Midbrain (tissue), 1 donor: ENCODE measurements at places on chromosomes 3 and 15.

DNA sequence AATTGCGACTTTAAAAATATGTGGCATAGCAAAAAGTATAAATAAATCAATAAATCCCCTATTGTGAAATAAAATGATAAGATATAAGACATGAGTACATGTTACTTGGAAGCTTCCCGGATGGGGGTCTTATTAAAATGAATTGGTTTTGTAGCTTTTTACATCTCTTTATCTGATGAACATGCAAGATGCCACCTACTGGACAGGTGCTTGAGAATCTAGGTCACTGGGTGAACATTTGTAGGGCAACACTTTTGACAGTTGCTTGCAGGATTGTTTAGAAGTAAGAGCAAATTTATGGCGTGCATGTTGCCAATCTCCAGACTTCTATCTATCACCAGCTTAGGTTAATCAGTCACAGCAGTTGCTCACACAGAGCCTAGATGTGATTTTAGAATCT, 362.7 kb upstream of the SUCLG2 start:
- DNase-seq, result no peak

DNA sequence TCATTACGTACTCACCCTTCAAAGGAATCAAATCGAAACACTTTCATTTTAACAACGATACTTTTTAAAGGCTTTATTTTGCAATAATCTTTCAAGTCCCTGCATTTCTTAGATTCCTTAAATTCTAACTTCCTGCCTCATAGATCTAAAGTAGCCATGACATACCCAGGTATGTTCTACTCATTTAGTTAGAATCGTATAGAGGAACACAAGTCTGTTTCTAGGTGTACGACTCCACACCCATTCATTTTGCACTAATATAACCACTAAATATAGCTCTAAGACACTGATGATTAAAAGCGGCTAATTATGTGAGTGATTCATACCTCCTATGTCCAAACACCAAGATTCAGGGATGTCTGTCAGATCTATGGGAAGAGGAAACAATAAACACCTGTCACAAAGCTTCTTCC, 1.3 kb downstream of the ATP13A3 start:
- DNase-seq, result no peak

GRCh38 chr3:71784914-71785531, at the start of gene PROK2:
PROK2 (minus strand) TSS chr3:71785148; CDS start chr3:71785052, 96 bp downstream.
- DNase-seq, result no peak

DNA sequence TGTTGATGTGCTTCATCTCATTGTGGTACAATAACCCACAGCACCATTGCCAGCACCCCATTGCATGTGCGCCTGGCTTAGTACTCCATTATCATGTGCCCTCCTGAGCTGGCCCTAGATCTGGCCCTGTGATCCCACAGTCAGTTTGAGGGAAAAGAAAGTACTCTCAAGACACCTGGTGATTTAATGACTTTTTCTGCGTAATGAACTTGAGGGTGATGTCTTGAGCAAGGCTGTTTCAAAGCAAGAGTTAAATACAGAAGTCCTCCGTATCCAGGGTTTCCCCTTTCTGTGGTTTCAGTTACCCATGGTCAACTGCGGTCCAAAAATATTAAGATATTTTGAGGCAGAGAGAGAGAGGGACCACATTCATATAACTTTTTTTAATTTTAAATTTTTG, 16.3 kb downstream of the C3orf20 start:
- no peak for DNase-seq

GRCh38 chr3:94061297-94061696, 1.4 kb downstream of the DHFR2 start:
- DNase-seq, result no peak

DNA sequence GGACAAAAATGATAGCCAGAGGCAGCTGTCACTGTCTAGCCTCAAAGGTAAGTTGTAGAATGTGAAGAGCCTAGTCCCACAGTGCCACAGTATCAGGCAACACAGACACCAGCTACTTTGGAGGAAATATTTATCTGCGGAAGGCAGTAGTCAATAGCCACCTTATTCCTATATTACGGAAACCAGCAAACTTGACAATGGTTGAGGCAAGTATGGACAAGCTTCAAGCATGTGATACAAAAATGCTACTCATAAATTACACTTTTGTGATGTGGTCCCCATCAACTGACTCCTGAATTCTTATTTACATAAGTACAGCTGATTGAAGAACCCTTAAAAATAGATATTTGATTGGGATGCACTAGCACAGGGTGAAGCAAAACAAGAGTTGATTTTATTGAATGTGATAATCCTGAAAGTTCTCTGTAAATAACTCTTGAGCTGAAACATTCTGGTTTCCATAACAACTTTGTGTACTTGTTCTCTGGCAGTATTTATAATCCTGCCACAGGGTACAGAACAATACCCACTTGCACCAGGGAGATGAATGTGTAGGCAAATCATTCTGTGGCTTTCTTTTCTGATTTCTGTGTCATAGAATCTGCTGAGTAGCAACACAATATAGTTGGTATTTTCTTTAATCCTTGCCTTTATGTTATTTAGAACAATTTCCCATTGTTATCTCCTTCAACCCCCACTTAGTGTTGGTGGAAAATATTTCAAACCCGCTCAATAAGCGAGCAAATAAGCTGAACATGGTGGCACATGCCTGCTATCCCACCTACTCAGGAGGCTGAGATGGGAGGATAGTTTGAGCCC, at the start of gene ANKUB1:
ANKUB1 (minus strand) TSS at position 103 of the 819 bp plus-strand sequence. CDS start 188 bp downstream, outside the sequence.
- DNase-seq, result no peak

GRCh38 chr3:130811557-130811956, 64.9 kb upstream of the PIK3R4 start:
- no peak for DNase-seq

DNA sequence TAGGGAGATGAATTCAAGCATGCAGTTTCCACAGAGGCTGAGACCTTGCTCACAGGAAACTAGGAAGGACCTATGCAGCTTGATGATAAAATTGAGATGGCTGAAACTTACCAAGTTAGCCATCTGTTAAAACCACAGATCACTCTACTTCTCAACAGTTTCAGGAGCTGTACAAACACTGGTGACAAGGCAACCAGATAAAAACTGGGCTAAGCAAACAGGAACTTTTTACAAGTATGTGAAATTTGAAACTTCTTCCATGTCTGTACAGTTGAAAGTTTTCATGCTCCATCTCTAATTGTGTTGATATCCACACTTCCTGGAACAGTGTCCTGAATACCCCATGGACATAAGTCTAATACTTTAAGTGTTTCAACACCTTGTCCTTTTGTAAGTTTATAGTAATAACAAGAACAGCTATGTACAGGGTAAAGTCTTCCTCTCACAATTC, 78.2 kb downstream of the FAIM start:
- DNase-seq, result no peak

- no peak for DNase-seq
Measured at GRCh38 chr15:60683156-60683555, 204.2 kb upstream of the ICE2 start.

GRCh38 chr3:5301651-5302297, 114.3 kb downstream of the EDEM1 start:
- DNase-seq, result no peak

GRCh38 chr3:66377800-66378199, 123.0 kb downstream of the LRIG1 start:
- no peak for DNase-seq

DNA sequence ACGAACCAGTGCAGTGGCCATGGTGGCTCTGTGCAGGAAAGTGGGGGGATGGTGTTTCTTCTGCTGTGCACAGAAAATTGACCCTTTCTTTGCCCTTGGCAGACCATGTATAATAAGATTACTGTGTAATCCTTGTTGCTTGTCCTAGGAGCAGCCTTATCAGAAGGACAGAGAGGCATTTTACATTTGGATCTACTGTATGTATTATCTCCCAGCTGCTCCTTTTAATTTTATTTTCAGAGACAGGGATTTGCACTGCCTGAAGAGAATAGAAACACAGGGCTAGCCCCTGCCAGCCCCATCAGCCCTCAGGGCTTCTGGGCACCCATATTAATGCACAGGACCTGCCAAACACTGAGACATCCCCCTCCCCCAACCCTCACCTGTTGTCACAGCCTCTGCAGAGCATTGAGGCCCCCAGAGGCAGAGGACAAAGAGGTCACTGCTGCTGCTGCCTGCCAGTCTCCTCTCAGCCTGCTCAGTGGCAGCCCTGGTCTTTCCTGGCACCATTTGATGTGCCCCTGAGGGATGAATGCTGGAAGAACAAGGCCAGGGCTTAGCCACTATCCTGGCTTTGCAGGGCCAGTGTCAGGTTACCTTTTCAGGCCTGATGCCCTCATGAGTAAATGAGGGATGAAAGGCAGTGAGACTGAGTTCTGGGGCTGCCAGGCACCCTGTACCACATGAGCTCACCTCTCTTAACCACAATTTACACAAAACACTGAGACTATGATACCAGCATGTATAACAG, 533.4 kb downstream of the NTRK3 start:
- no peak for DNase-seq

GRCh38 chr3:112489674-112490479, 9.4 kb downstream of the BTLA start:
- no peak for DNase-seq

- no peak for DNase-seq
Measured at GRCh38 chr3:168341192-168341815, 245.6 kb upstream of the GOLIM4 start.

DNA sequence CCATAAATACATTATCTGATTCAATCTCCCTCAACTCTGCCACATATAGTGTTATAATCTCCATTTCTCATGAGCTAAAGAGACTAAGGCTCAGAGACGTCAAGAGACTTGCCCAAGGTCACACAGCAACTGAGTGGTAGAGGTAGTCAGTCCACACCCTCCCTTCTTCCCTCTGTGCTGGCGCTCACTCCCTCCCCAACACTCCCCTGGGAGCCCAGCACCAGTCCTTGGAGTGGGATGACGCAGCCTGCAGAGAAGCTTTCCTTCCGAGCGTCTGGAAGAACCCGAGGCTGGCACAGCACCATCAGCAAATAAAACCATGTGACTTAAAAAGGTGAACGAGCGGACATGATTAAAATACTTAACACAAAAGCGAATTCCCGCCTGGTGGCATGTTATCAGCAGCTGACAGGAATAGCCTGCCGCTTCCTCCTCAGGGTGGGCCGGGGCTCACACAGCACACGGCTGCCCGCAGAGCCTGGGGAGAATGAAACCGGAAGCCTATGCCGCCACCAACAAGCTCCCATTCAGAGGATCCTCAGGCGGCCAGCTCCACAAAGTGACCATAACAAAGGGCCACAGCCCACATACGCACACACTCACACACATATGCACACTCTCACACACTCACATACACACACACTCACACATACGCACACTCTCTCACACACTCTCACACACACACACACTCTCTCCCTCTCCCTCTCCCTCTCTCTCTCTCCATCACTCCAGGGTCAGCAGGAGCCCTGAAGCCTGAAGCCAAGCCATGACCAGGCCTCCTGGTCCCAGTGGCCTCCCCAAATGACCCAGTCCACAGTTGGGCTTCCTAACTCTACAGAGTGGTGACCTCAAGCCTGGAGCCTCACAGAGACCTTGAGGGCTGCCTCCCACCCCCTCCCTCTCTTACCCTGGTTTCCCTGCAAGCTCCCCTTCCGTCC, 120.5 kb downstream of the XXYLT1 start:
- DNase-seq, result peak; percentile 34

DNA sequence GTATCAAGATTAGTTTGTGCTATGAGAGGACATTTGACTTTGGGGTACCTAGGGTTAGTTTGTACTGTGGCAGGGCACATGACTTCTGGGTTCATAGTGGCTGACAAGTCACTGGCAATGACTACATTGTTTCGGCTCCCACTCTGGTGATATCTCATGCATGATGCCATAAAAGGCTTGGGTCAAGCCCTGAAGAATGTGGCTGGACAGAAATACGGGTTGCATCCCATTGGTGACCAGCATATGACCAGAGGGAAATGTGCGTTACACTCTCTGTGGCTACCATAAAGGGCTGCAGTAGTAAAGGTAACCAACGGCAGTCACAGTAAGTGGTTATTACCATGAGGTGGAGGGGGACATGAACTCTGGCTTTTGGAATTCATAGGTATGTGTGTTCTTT, 18.4 kb downstream of the THOC7 start:
- no peak for DNase-seq

- DNase-seq, result no peak
Measured at GRCh38 chr3:110066206-110066605, 728.9 kb upstream of the DPPA4 start.

GRCh38 chr3:133125171-133125570, 87.0 kb downstream of the TMEM108 start:
- DNase-seq, result no peak

DNA sequence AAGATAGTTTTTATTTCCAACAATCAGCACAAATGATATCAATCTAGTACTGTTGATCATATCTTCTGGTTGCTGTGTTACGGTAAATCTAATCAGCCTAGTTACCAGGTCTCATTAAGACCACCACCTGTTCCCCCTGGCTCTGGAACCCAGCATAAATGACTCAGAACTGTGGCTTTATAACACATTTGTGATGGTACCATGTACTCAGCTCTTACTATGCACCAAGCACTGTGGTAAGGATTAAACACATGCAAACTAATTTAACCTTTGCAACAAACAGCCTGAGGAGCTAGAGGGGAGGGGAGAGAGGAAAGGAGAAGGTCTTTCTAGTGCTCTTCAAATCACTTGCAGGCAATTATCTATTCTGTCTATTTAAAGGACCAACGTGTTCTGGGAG, 173.9 kb upstream of the LMCD1 start:
- DNase-seq, result no peak

DNA sequence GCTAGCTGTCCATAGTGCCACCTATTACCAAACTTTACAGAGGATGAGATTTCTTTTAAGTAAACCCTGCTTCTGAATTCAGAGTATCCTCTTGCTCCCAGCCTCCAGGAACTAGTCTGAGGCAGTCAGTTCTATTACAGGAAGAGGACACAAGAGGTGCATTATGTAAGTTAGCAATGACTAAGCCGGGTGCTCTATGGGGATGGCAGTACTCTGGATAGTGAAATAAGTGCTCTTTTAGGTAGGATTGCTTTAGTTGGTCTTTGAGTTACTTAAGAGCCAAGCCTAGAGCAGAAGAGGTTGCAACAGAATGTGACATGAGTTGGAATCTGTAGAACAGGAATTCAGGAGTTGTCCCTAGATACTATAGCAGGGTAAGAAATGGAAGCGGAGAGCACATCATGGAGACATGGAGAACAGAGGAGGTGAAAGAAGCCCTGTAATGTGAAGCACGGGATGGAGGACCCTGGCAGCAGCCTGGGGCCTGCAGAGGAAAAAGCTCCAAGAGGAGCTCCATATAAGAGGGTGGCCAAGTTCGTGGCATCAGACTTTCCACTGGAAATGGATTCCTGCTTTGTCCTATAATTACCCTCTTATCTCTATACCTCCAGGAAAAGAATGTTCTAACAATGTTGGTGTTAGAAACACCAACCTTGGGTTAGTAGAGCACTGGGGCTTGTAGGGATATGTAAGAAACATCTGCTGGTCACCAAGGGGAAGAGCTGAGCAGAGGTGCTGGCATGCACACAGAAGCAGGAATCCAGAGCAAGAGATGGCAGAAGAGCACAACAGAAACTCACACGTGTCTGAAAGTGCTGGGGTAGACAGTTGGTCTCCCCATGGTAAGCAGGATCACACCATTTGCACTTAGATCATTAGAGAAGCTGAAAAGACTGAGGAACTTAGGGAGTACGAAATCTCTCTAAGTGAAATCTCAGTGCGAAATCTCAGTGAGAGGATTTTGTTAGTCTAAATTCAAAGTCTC, 851.1 kb downstream of the FHIT start:
- DNase-seq, result no peak

- DNase-seq, result no peak
Measured at GRCh38 chr3:27791956-27792355, 69.8 kb upstream of the EOMES start.

GRCh38 chr3:13171704-13172643, 98.7 kb upstream of the IQSEC1 start:
- no peak for DNase-seq

- DNase-seq, result no peak
Measured at GRCh38 chr15:78130466-78131294, 565 bp downstream of the CIB2 start.

- DNase-seq, result no peak
Measured at GRCh38 chr3:129577925-129578786, 28.3 kb downstream of the PLXND1 start.
